ENCODE measurements at places on chromosomes 1 and 21.
A peak's percentile ranks its signal among the peaks of the same experiment; 100 is the strongest.

DNA sequence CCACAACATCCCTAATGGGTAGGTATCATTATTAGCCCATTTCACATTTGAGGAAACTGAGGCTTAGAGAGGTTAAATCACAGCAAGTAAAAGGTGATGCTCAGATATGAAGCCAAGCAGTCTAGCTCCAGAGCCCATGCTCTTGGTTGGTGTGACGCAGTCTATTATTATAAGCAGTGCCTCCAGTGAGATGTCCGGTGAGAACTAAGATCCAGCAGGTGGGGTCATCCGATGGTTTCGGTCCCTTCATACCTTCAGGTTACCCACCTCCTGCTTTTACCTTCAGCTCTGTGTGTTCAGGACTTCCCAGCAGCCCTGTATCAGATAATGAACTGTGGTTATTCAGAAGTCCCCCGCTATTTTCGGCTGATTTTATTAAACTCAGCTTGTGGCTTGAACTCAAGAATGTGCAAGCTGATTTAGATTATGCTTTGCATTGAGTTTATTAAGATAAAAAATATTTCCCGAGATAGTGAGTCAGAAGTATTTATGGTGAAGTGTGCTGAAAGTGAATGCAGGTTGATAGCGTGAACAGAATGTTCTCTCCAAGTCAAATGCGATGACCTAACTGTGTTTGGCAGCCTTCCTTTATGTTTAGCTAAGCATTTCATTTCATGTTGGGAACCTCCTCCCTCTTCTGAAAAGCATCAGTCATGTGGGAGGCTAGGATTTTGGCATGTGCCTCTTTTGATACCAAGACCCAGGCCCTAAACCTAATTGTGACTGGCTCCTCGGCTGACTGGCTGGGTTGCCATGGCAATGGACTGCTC, 160.9 kb upstream of the UBE2U start:
- DNase-seq, result no peak

- DNase-seq, result no peak
Observed at GRCh38 chr21:14361958-14362357, 21.0 kb downstream of the HSPA13 start.

DNA sequence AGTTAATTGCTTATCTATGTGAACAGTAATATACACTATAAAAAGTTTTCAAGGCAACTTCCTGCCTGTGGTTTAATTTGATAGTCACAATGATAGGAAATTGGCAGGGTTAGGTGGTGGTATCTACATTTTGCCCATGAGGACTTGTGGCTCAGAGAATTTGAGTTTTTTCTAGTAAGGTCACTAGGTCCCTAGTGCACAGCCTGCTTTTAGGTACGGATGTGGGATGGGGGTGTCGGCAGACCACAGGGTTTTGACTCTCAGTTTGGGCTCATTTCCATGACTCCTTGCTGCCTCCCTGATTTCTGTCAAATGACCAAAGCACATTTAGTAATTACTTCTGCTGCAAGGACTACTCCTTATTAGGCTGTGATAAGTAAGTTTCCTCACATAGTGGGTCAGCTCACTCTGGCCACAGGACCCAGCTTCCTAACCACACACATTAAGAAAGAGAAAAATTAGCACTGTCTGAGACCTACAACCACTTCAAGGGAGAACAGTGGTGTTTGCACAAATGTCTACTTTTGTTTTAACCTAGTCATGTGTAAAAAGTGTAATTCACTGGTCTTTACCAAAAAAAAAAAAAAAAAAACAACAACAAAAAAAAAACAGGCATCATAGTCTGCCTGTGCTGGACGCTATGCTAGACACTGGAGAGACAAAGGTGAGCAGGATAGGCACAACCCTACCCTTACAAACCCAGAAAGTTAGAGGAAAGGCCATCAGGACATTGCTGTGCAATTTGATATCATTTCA, 43.7 kb downstream of the MRPL39 start:
- DNase-seq, result no peak

- no peak for DNase-seq
Observed at GRCh38 chr1:190168116-190168892, 309.4 kb downstream of the BRINP3 start.

- no peak for DNase-seq
Observed at GRCh38 chr1:51423073-51423821, 92.9 kb upstream of the TTC39A start.

DNA sequence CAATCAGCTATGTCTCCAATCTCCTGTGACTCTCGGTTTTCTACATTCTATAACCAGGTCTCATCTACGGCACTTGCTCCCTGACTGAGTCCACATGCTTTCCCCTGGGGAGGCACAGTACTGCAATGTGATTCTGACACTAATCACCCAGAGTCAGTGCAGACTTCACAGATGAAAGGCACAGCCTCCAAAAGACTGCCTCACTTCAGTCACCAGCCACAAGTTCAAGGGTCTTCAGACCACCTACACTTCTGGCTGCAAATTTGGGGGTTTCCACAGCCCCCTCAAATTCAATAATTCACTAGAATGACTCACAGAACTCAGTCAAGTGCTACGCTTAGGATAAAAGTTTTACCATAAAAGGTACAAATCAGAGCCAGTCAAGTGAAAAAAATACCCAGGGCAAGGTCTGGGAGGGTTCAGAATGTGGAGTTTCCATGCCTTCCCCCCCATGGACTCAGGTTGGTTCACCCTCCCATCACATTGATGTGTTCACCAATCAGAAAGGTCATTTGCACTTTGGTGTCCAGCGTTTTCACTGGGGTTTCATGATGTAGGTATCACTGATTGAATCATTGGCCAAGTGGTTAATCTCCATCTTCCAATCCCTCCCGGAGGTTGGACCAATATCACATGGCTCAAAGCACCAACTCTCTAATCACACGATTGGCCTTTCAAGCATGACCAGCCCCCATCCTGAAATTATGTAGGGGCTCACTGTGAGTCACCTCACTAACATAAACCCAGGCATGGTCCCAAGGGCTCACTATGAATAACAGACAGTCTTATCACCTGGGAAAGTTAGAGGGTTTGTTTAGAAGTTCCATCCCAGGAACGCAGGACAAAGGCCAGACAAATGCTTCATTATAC, 182.9 kb upstream of the CAMK1G start:
- DNase-seq, result no peak

DNA sequence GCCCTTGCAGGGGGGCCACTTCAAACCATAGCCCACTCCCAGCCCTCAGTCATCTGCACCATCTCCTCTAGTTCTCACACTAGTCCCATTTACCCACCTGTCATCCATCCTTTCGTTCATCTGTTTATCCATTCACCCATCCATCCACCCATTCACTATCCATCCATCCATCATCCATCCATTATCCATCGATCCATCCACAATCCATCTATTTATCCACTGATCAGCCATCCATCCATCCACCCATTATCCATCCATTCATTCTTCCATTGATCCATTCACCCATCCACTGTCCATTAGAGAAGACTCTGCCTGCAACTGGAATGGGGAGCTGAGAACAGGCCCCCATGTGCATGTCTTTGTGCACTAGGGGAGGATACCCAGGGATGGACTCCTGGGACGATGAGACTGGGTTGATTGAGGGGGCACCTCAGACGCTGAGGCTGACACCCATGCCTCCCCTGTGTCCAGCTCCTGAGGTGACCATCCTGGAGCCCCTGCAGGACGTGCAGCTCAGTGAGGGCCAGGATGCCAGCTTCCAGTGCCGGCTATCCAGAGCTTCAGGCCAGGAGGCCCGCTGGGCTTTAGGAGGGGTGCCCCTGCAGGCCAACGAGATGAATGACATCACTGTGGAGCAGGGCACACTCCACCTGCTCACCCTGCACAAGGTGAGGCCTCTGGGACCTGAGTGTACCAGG, 97.9 kb downstream of the TRIM11 start:
- no peak for DNase-seq

- no peak for DNase-seq
Observed at GRCh38 chr1:152858062-152858461, 1.7 kb upstream of the LCE7A start.

GRCh38 chr21:39318091-39318959, 4.9 kb upstream of the BRWD1 start:
- no peak for DNase-seq

DNA sequence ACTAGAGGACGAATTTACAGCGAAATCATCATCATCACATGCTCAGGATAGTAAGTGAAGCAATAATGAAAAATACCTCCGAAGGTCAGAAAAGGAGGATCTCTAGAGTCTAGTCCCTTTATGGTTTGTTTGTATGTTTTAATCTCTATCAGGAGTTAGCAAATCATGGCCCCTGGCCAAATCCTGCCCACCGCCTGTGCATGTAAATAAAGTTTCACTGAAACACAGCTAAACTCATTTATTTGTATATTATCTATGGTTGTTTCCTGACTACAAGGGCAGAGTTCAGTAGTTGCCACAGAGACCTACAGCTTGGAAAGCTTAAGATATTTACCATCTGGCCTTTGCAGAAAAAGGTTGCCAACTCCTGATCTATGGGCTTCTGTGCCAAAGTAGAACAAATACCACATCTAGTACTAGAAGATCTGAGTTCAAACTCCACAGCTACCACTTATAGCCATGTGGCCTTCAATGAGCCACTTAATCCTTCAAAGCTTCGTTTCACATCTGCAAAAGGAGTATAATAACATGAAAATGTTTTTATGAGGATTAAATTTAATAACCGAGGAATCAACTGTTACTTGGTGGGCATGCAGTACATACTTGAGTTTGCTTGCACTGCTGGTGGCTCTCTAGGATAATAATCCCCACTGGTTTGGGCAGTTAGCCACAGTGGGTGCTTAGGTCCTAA, 94.0 kb upstream of the KIF26B start:
- no peak for DNase-seq

GRCh38 chr1:228263636-228264035, 55.8 kb downstream of the OBSCN start:
- no peak for DNase-seq

- no peak for DNase-seq
Observed at GRCh38 chr1:12506281-12507280, 111.4 kb downstream of the DHRS3 start.

- DNase-seq, result no peak
Observed at GRCh38 chr1:27372022-27372807, 2.4 kb downstream of the FCN3 start.

DNA sequence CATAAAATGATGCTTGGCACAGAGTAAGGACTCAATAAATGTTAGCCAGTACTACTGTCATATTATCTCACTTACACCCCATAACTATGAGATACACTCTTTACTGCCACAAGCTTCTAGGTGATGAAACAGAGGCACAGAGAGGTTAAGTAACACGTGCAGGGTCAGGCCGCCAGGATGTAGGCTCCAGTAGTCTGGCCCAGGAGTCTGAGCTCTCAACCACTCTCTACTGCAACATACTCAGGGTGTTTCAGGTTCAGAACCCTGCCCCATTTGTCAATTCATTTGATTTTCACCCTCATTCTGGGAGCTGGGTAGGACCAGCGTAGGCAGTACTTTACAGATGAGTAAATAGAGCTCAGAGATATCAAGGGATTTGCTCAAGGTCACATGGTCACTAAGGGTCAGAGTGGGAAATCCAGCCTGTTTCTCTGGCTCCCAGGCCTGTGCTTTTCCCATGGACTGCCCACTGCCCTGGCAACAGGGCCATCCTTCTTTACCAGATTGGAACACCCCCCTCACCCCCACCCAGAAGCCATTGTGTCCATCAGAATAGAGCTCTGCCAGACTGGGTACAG, 21.2 kb downstream of the IQGAP3 start:
- no peak for DNase-seq

DNA sequence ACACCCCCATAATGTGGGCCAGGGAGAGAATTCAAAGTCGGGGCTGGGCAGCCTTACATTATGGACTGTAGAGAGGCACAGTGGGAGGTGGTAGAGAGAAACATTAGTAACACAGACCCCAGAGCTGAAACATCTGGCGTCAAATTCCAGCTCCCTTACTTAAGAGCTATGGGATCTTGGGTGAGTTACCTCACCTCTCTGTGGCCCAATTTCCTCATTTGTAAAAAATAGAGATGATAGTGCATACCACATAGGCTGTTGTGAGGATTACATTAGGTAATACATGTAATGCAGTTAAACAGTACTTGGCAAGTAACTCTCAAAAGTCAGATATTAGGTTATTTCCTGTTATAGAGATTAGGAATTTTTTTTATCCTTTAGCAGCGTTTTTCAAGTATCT, 160.5 kb upstream of the KIAA0040 start:
- DNase-seq, result no peak

DNA sequence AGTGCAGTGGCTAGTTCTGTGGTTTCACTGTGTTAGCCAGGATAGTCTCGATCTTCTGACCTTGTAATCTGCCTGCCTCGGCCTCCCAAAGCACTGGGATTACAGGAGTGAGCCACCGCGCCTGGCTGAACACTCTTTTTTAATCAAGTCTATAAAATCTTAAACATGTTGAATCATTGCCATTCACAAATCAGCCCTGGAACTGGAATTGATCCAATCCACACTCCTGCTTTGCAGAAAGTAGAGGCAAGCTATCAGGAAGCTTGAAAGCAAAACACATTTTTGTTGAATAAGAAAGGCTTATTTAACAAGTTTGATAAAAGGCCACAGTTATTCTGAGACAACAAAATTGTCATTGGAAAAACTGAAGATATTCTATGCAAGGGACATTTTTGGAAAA, 18.3 kb upstream of the EFHD2 start:
- no peak for DNase-seq

- DNase-seq, result no peak
Observed at GRCh38 chr1:53107570-53108322, 34.7 kb downstream of the SLC1A7 start.

GRCh38 chr1:26275580-26276431, 4.1 kb upstream of the SH3BGRL3 start:
- peak; percentile 50 for DNase-seq

DNA sequence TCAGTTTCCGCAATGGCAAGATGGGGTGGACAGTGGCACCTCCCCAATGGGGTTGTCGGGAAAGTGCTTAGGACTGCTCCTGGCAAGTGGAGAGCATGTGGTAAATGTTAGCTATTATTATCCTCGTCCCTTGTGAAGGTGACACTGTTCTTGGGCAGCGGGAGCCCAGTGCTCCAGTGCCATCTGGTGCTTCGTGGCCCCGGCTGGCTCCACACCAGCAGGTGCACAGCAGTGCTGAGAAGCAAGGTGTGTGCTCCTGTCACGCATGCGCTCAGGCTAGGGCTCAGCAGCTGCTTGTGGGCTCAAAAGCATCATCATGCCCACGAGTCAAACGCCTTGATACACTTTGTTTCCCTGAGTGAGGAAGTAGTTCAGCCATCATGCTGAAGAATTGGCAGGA, 24.9 kb upstream of the KCNC4 start:
- DNase-seq, result no peak

- DNase-seq, result no peak
Observed at GRCh38 chr1:231241750-231242149, 738 bp downstream of the GNPAT start.

DNA sequence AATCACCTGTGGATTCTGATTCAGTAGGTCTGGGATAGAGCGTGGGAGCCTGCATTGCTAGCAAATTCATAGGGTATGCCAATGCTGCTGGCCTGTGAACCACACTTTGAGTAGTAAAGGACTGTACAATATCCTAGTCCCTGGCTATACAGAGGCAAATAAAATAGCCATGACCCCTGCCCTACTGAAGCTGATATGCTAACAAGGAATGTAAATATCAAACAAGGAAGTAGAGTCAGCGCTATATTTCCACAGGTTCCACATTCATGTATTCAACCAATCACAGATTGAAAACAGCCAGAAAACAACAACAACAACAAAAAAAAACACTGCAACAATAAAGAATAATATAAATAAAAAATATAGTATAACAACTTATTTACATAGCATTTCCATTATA, 77.8 kb downstream of the TM2D1 start:
- no peak for DNase-seq
